ENCODE measurements at places on chromosomes 3 and 15.

- DNase-seq: no peak
Observed at GRCh38 chr15:56094171-56094570, 100.8 kb upstream of the NEDD4 start.

DNA sequence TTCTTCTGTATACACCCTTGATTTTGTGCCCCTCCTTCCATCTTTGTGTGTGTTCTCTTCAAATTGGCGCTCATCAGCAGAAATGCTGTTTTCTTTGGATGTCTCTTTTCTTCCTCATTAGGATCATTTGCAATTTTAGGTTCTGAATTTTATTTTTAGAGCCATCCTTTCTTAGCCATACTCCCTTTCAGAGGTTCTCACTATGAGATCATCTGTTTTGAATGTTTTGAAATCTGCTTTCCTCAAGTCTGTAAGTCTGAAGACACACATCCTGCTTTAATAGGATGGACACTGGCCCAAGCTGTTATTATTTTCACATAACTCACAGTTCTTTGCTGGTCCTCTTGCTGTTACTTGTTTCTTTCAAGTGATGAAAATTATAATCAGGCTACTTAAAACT is 124.8 kb downstream of the BDH1 start:
- peak; percentile 47 for DNase-seq

- DNase-seq: peak; percentile 16
Observed at GRCh38 chr3:179969525-179969924, 67.2 kb downstream of the PEX5L start.

- DNase-seq: no peak
Observed at GRCh38 chr3:168961271-168961670, 702.2 kb downstream of the MECOM start.

DNA sequence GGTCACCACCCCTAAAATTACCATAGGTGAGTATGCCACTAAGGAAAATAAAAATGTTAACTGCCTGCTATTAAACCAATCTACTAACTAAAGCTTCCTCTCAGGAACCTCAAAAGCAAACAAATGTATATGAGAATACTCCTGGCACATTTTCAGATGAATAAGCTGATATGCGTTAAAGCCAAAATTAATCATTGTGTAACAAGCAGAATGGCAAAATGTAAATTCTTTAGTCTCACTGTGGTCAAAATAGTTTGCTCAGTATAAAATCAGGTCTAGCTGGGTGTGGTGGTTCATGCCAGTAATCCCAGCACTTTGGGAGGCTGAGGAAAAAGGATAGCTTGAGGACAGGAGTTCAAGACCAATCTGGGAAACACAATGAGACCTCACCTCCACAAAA is 53.6 kb downstream of the SUMF1 start:
- DNase-seq: peak; percentile 6

GRCh38 chr3:8875836-8876235 is 87.4 kb downstream of the RAD18 start:
- DNase-seq: no peak

DNA sequence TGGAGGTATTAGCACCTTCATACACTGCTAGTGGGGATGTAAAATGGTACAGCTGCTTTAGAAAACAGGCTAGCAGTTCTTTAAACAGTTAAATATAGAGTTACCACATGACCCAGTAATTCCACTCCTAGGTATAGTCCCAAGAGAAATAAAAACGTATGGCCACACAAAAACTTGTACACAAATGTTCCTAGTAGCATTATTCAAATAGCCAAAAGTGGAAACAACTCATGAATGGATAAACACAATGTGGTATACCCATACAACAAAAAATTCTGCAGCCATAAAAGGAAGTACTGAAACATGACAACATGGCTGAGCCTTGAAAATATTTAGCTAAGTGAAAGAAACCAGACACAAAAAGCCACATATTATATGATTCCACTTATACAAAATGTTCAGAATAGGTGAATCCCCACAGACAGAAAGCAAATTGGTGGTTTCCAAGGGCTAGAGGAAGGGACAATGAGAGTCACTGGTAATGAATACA is 40.8 kb upstream of the KLF13 start:
- DNase-seq: no peak

DNA sequence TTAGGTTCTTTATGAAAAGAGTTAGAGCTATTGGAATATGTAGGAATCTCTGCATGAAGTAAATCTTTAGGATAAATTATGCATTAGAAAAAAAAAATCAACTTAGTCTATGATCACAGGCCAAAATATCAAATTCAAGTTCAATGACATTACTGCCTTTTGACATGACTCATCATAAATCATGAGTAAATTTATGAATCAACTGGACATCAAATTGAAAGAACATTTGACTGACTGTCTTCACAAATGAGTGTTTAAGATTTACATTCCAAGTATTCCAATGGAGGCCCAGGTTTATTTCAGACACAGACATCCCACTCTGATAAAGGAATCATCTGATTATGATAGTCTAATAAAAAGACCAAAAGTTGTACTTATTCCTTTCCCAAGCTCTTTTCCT is 192.8 kb upstream of the TTC14 start:
- peak; percentile 22 for DNase-seq

- no peak for DNase-seq
Observed at GRCh38 chr3:80994085-80994665, 767.3 kb downstream of the GBE1 start.

DNA sequence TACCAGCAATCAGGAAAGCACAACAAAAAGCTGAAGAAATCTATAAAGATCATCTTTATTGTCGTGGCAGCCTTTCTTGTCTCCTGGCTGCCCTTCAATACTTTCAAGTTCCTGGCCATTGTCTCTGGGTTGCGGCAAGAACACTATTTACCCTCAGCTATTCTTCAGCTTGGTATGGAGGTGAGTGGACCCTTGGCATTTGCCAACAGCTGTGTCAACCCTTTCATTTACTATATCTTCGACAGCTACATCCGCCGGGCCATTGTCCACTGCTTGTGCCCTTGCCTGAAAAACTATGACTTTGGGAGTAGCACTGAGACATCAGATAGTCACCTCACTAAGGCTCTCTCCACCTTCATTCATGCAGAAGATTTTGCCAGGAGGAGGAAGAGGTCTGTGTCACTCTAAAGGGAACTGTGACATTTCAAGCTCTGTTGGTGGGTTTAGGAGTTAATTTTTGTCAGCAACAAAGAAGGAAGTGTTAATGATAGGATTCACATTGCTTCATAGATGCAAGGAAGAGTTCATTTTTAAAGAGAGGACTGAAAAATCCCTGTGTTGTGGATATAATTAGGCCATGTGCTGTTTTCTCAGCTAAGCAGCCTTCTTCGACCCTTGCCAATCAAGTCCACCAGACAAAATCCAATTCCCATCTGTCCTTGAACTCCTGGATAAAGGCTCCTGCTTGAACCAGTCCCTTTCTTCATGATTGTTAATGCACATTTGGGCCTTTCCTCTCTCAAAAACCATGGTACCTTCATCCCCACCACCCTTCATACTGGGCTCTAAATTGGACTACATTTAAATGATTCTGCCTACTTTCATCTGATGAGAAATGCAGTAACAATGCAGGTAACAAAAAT is 1.2 kb downstream of the GPR15 start:
- no peak for DNase-seq

GRCh38 chr3:64244011-64244942 is 19.0 kb upstream of the PRICKLE2 start:
- peak; percentile 35 for DNase-seq

- peak; percentile 89 for DNase-seq
Observed at GRCh38 chr3:135965506-135966270, at the start of gene PPP2R3A. Gene PPP2R3A, plus strand, starts transcription at chr3:135965728. Its CDS starts 35,771 bp downstream, at chr3:136001499.

- no peak for DNase-seq
Observed at GRCh38 chr3:150751781-150752263, 11.1 kb downstream of the SIAH2 start.

- no peak for DNase-seq
Observed at GRCh38 chr15:67750371-67750770, 74.9 kb upstream of the SKOR1 start.

- no peak for DNase-seq
Observed at GRCh38 chr3:58143417-58144055, 67.2 kb downstream of the DNASE1L3 start.

DNA sequence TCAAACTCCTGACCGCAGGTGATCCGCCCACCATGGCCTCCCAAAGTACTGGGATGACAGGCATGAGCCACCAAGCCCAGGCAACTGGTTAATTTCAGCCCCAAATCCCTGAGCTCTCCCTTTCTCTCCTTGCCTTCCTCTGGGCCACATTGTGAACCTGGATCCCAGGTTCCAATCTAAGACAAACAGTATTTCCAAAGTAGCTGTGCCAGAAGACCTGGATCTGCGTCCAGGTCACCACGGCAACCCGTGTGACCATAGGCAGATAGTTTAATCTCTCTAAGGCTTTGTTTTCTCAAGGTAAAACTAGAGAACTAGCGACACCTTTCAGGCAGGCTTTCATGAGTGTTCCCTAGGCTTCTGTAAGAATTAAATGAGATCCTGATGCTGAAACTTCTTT is 5.9 kb upstream of the RBPMS2 start:
- DNase-seq: no peak

- no peak for DNase-seq
Observed at GRCh38 chr15:74123131-74123429, 7.3 kb upstream of the ISLR2 start.

DNA sequence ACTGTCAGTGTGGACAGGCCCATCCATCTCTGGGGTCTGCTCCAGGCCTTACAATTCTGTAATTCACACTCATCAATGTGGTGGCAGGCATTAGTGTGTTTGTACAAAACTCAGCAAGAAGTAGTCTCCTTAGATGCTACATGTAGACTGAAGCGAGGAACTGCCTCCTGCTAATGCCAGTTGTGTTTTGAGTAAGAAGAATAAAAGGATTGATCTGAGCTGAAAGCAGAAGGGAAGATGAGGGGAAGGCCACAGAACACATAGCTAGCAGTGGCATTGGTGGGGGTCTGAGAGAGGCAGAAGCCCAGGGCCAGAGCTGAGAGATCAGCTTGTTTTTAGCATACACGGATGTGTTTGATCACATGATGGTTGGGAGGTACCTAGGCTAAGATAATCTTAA is 144.1 kb downstream of the TIGIT start:
- DNase-seq: no peak

DNA sequence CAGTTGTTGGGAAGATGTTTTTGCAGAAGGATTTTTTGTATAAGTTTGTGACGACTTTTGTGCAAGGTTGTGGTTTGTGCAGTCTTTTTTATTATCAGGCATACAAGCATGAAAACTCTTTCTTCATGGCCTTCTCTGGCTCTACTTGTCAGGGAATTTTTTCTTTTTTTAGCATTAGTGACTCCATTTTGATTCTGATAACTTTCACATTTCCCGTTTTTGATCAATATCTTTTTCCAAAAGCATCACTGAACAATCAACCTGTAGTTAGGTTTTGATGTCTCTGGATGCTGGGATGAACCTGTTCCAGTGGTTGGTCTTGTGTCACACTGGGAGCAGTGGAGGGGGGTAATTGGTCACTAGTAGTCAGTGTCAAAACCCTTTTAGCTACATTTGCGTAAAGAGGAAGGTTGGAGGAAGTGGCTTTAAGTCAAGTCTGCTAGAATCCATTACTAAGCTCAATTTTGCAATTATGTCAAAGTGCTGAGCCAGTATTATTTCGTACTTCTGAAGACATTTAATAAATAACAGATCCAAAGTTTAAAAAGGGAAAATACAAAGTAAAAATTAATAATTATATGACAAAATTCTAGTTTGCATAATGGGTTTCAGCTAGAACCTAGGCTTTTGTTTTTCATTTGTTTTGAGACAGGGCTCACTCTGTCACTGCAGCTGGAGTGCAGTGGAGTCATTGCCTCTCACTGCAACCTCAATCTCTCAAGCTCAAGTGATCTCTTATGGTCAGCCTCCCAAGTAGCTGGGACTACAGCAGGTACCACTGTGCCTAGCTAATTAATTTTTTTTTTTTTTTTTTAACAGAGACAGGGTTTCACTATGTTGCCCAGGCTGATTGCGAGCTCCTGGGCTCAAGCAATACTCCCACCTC is 18.8 kb upstream of the CFAP161 start:
- no peak for DNase-seq

DNA sequence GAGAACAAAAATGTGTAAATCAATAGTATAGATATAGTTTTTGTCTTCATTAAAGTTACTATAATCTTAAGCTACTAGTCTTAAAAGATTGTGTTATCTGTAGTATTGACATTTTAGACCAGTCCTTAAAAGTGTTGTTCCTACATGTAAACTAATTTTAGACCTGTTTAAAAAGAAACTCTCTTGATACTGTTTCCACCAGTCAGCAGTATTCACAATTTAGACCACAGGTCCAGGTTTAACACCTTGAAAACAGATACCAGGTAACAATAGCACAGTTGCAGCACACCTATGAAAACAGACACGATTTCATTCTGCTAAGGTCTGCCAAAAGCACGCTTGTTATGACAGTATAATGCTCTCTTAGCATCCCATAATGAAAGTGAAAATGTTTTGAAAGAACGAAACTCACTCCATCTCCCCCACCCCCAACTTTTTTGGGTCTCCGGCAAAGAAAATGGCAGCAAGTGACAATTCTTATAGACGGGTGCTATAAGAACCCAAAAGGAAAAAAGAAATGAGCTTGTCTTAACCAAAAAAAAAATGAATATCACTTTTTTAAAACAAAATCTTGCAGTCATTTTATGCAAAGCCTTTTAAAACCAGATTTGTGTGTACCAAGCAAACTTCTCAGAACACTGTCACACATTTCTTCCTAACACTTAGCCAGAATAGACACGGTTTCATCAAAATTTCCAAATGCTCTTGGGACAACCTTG is 1.6 kb downstream of the EIF4E3 start:
- no peak for DNase-seq

GRCh38 chr3:30631243-30631904 is 25.0 kb downstream of the TGFBR2 start:
- DNase-seq: peak; percentile 38

- no peak for DNase-seq
Observed at GRCh38 chr3:5347486-5347885, 160.0 kb downstream of the EDEM1 start.

DNA sequence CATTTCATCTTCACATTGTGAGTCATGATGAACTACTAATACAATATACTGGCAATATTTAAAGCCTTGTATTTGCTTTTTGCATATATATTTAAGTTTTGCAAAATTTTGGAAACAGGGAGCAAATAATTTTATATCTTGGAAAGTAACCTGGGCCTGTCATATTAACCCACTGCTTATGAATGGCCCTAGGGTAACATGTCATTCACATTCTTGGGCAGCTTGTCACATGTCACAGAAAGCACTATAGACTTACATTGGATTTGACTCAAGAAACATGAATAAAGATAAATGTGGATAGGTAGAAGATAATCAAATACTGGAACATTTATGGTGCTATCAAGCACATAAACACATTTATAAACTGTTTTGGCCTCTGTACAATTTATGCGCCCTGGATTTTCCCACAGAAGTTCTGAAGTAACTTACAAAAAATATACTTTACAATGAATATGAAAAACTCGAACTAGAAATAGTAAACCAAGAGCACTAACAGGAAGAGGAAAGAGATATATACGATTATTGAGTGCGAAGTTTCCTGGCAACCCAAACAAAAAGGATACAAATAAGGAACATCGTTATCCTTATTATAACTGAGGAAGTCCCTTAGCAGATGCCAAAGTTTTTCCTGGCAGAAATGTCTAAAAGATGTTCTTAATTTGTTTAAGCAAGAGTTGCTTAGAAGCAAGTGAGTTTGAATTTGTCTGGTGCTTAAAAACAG is 257.2 kb downstream of the RBMS3 start:
- no peak for DNase-seq

All from EL (cell line).